ENCODE measurements at places on chromosomes 7 and 10.
A peak's percentile ranks its signal among the peaks of the same experiment; 100 is the strongest.

- DNase-seq: no peak
Observed at GRCh38 chr7:27178366-27178765, 4.2 kb upstream of the HOXA10 start.

GRCh38 chr10:100878291-100878910 lies 34.4 kb upstream of the SLF2 start:
- DNase-seq: no peak

DNA sequence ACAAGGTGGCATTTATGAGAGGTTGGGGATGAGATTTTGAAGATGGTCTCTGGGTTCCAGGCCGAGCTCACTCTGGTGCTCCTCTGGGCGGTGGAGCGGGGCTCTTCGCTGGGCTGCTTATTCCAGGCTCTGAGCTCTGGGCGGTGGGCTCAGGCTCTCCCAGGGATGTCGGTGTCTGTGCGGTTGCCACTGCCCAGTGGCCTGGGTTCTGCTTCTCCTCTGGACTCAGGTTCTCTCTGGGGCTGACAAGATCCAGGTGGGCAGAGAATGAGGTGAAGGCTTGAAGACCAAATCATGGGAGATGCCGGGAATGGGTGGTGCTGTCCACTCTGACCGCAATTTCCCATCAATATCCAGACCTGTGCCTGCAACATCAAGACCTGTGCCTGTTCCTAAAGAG lies 40.6 kb downstream of the RBAK start:
- DNase-seq: no peak

DNA sequence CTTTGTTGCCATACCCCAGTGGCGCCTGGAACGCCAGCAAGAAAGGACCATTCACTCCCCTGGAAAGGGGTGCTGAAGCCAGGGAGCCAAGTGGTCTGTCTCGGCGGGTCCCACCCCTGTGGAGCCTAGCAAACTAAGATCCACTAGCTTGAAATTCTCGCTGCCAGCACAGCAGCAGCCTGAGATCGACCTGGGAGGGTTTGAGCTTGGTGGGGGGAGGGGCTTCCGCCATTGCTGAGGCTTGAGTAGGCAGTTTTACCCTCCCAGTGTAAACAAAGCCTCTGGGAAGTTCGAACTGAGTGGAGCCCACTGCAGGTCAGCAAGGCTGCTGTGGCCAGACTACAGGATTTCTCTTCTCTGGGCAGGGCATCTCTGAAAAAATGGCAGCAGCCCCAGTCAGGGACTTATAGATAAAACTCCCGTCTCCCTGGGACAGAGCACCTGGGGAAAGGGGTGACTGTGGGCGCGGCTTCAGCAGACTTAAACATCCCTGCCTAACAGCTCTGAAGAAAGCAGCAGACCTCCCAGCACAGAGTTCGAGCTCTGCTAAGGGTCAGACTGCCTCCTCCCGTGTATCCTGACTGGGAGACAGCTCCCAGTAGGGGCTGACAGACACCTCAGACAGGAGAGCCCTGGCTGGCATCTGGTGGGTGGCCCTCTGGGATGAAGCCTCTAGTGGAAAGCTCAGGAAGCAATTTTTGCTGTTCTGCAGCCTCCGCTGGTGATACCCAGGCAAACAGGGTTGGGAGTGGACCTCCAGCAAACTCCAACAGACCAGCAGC lies 281.1 kb upstream of the SP4 start:
- no peak for DNase-seq

DNA sequence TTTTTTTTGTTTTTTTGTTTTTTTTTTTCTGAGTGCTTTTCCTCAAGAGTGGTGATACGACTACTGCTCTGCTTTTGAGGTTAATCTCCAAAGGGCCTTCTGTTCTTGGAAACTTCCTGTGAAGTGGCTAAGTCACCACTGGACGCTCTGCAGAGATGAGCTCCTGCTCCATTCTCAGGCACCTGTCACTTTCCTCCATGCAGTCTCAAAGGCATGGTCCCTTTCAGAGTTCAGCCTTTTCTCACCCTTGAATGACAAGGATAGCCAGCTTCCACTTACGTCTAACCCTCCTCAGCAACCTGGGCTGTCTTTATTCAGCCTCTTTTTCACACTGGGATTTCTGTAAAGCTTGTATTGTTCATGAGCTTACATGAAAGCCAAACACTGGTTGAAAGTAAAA lies 65.8 kb downstream of the BMPER start:
- no peak for DNase-seq

DNA sequence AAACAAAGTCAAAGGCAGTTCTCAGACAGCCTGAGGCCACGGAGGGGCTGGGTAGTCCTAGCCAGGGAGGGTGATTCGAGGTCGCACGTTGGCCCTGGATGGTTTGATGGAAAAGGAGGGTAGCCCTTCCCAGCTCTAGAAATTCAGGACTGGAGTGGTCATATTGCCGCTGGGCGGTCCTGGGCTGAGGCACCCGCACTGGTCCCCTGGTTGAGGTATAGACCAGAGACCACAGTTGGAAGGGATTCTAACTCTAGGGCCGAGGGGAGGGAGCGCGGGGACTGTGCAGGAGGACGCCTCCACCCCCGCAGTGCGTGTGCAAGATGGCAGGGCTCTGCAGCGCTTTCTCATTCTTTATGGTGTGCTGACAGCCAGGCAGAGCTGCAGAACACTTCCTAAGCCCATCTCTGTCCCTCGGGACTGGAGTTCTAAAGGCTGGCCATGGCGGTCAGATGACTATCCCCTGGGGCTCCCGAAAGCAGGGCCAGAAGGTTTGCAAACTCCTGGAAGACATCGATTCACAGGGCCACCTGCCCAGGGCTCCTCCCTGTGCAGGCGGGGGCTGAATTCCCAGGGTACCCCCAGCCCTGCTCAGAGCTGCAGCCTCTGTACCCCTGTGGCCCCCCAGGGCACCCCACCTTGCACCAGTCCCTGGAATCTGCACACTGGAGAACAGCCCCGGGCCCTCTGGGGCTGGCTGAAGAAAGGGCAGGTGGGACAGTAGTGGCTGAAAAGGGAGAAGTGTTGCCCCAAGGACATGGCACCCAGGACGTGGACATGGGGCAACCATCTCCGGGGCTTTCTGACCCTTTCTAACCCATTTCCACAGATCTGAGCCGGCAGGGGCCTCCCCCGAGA lies 51.0 kb upstream of the ELN start:
- no peak for DNase-seq

DNA sequence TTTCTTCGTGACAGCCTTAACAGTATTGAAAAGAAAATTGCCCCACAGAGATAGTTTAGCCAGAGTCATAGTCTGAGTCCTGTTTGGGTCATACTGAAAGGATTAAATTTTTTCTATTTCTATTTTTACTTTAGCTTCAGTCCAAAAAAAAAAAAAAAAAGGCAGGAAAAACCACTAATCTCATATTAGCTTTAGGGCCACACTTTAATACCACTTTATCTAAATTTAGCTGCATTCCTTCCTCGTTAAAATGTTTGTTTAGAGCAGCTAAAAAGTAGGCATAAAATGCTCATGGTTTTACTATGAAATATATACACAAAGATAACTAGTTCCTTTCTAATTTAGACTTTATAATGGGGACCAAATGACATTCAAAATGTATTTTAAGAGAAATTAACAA lies 216.5 kb upstream of the TMEM196 start:
- DNase-seq: no peak

- DNase-seq: no peak
Observed at GRCh38 chr7:74271742-74272141, 17.5 kb upstream of the CLIP2 start.

- no peak for DNase-seq
Observed at GRCh38 chr10:129277841-129278240, 189.2 kb upstream of the MGMT start.

DNA sequence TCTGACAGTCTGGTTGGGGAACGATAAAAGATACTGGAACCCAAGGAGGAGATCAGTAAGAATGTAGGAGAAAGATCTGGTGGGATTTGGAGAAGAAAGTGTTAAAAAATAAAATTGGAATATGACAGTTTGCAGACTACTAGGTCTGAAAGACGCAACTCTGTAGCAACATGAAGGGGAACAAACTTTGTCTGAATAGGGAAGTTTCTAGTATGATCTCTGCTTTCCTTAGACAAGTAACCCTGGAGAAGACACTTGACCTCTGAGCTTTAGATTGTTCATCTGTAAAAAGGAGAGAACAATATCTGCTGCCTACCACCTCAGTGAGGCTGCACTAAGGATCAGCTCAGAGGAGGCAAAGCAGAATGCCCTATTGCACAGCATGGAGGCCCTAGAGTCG lies 3.0 kb upstream of the PRSS1 start:
- DNase-seq: no peak

DNA sequence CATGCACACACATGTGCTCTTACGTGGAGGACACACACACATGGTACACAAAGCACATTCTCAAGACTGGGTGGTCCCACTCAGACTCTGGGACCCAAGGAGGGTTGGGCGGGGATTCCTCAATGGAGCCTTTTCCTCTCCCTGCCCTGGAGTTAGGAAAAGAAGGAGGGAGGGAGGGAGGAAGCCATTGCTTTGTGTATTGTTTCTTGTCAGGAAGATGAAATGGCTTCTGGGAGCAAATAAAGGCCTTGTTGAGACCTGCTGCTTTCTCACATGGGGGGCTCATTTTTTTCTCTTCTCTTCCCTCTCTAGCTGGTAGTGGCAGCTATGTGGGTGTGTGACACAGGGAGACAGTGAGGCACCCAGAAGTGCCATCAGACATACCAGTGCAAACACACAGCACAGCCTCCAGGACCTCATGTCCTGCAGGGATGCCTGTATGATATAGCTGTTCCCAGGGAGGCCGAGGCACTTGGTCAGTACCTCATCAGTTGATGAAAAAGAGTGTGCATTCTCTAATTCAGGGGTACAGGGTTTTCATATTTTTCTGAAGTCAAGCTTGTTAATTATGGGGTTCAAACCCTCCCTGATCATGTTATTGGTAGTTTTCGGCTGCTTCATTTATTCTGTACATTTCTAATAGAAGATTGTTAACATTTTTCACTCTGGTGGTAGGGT lies 5.7 kb downstream of the AQP1 start:
- no peak for DNase-seq

DNA sequence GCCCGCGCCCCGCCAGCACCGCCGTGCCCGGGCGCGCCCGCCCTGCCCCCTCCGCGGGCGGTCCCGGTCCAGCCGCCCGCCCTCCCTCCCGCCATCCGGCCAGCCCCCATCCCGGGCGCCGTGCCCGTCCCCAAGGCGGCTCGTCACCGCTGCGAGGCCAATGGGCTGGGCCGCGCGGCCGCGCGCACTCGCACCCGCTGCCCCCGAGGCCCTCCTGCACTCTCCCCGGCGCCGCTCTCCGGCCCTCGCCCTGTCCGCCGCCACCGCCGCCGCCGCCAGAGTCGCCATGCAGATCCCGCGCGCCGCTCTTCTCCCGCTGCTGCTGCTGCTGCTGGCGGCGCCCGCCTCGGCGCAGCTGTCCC lies at the start of gene HTRA1:
TSS of gene HTRA1 (plus strand) at position 187 of the 362 bp plus-strand sequence. CDS start at position 287, 100 bp downstream.
- no peak for DNase-seq

DNA sequence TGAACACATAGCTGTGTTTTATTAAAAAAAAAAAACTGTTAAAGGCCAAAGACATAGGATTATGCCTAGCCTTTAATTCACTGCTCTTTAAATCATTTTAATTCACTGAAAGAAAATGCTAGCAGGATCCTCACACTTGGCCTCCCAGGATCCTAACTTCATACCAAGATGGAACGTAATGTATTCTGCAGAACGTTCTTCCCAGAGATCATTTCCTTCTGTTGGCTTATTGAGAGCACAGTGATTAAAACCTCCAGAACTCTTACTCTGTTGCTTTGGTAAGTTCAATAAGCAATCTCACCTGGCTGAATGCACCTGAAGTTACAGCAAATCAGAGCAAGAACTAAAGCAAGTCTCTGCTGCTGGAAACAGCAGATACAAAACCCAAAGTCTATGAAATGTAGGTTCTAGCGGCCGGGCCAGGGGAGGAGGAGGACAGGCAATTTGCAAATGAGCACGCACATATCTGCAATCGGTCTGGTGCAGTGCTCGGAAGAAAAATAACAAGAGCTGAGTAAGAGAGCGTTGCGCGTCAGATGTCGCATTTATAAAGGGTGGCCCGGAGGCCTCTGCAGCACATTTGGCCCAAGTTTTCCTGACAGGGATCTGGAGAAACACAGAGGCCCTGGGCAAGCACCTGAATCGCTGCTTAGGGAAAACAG lies 193.9 kb downstream of the FAM107B start:
- DNase-seq: no peak

GRCh38 chr10:8615118-8615517 lies 560.6 kb downstream of the GATA3 start:
- DNase-seq: no peak

DNA sequence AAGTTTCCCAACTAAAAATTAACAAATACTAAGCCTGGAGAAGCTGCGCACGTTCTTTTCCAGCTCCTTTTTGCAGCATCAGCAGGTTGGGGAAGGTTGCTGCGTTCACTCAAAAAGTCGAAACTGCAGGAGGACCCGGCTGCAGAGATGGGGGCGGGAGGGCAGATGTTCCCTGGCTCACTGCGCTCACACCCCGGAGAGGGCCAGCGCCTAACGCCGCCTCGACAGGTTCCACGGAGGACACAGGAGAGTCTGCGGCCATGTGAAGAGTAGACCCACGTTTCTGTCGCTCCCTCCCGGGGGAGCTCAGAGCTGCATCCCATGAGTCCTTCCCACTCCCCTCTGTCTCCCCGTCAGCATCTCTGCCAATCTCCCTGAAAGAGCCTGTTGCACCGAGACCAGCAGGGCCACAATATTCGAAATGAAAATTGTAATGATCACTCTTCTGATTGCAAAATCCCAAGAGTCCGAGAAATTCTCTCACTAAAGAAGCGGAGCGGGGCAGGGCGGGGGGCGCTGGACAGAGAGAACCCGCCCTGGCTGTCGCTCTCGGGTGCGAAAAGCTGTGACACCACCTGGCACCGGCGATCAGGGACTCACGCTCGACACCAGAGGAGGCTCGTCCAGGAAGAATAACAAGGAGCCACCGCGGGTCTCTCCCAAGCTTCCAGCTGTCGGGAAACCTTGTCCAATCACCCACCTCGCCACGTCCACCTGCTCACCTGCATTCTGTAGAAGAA lies 131.5 kb upstream of the PFKP start:
- no peak for DNase-seq

GRCh38 chr7:71521506-71521905 lies 389.6 kb downstream of the GALNT17 start:
- no peak for DNase-seq

DNA sequence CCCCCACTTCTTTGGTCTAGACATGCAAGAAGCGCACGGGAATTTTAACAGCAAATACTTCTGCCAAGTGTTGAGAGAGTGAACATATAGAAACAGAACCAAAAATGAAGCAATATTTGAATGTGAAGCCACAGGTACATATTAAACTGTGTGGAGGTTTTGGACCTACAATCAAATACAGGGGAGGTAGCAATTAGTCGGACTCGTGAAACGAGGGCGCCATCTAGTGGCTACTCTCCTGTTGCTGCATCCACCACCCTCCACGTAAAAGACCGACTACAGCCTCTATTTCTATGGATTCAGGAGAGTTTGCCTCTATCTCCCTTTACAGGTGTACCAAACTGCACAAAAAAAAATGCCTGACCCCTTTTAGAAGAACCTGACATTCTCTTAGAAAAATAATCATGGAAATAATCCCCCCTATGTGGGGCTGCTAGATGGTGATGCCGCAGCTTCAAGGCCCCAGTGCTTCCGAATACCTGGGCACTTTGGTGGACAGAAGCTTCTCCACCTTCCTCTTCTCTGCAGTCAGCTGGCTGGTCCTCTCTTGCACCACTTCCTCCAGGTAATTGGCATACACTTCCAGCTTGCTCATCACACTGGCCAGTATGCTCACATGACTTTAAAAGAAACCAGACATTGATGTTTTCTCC lies 31.7 kb downstream of the TECTB start:
- DNase-seq: peak; percentile 62

- no peak for DNase-seq
Observed at GRCh38 chr7:99525713-99526440, 21.4 kb downstream of the ZKSCAN5 start.
